ENCODE measurements at places on chromosomes 16 and 17. TPM values are rescaled to one million over a fixed set of nuclear protein-coding genes. Genes with fewer than 3 reads are reported as not detected.
A peak's percentile ranks its signal among the peaks of the same experiment; 100 is the strongest.

KRTAP17-1 gene
- total RNA-seq: not detected

USP43 gene
- 0.09 TPM for total RNA-seq

ARL5C gene
- total RNA-seq: not detected

AGRP gene
- total RNA-seq: not detected

ASGR2 gene
- not detected for total RNA-seq

TERF2IP gene
- 82.4 TPM for total RNA-seq

TEX14 gene
- not detected for total RNA-seq

DNA sequence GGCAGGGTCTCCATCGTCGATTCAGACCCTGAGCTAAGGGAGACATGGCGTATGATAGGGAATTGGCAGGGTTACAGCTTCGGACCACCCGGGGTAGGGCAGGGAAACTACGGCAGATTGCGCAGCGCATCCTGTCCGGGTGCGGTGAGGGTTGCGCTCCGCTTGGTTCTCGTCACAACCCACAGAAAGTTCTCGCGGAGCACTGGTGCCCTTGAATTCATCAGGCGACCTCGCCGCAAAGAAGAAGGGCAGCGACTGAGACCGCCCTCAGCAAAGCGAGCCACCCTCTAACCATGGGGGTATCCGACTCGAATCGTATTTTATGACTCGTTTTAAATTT lies 1.2 kb downstream of the HS3ST3B1 start:
- H3K27ac ChIP-seq: peak overlapping the region; percentile 86
- peak; percentile 30 for DNase-seq
- H3K4me3 ChIP-seq: peak overlapping the region; percentile 95
- H3K4me1 ChIP-seq: peaks cover 60% of the 10 kb centered on the region
- H3K36me3 ChIP-seq: peaks cover 20% of the 10 kb centered on the region

GRCh38 chr17:56948491-56948890 lies 12.4 kb downstream of the COIL start:
- peak overlapping the region; percentile 39 for H3K27ac ChIP-seq
- H3K27me3 ChIP-seq: no peaks in the 10 kb centered on the region
- H3K4me3 ChIP-seq: no peak overlapping the region
- DNase-seq: peak; percentile 3
- H3K36me3 ChIP-seq: peaks cover 38% of the 10 kb centered on the region

- DNase-seq: no peak
- H3K4me1 ChIP-seq: no peaks in the 10 kb centered on the region
- H3K4me3 ChIP-seq: no peak overlapping the region
- no peaks in the 10 kb centered on the region for H3K36me3 ChIP-seq
Observed at GRCh38 chr17:78272914-78273258, 41.5 kb downstream of the TMEM235 start.

- H3K4me1 ChIP-seq: no peaks in the 10 kb centered on the region
- H3K36me3 ChIP-seq: peaks cover 7% of the 10 kb centered on the region
- no peaks in the 10 kb centered on the region for H3K27me3 ChIP-seq
- H3K4me3 ChIP-seq: no peak overlapping the region
Observed at GRCh38 chr17:47376247-47376646, 52.5 kb downstream of the EFCAB13 start.

GRCh38 chr16:80065541-80065940 lies 465.0 kb upstream of the MAF start:
- H3K27ac ChIP-seq: no peak overlapping the region
- DNase-seq: no peak
- H3K4me1 ChIP-seq: no peaks in the 10 kb centered on the region
- no peak overlapping the region for H3K4me3 ChIP-seq

- no peak for DNase-seq
- no peaks in the 10 kb centered on the region for H3K4me1 ChIP-seq
Observed at GRCh38 chr17:39846205-39846604, 17.9 kb downstream of the IKZF3 start.

- no peak overlapping the region for H3K27ac ChIP-seq
- peaks cover 16% of the 10 kb centered on the region for H3K4me1 ChIP-seq
- H3K27me3 ChIP-seq: peaks cover 20% of the 10 kb centered on the region
Observed at GRCh38 chr17:31508288-31509094, 117.0 kb downstream of the RAB11FIP4 start.

DNA sequence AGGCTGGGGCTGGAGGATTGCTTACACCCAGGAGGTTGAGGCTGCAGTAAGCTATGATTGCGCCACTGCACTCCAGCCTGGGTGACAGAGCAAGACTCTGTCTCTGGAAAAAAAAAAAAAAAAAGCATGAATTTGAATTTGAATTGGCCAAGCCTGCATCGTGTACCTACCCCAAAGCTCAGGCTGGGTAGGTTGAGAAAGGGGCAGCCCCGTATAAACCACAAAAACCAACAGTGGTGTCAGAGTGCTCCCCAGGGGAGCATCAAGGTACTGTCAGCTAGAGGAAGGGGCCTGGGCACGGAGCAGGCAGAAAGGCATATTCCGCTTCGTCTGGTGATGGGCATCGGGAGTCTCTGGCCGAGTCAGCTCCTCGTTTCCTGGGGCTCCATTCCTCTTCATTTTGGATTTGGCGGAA lies 40.9 kb downstream of the RAP1GAP2 start:
- H3K36me3 ChIP-seq: no peaks in the 10 kb centered on the region
- H3K27ac ChIP-seq: no peak overlapping the region
- DNase-seq: no peak
- H3K4me3 ChIP-seq: no peak overlapping the region

GRCh38 chr17:37019117-37019740 lies 70.5 kb downstream of the AATF start:
- DNase-seq: no peak
- H3K36me3 ChIP-seq: no peaks in the 10 kb centered on the region
- no peak overlapping the region for H3K27ac ChIP-seq
- H3K27me3 ChIP-seq: no peaks in the 10 kb centered on the region
- no peak overlapping the region for H3K4me3 ChIP-seq

GRCh38 chr16:56042416-56042815 lies 148.9 kb upstream of the GNAO1 start:
- DNase-seq: no peak
- H3K27ac ChIP-seq: no peak overlapping the region

DNA sequence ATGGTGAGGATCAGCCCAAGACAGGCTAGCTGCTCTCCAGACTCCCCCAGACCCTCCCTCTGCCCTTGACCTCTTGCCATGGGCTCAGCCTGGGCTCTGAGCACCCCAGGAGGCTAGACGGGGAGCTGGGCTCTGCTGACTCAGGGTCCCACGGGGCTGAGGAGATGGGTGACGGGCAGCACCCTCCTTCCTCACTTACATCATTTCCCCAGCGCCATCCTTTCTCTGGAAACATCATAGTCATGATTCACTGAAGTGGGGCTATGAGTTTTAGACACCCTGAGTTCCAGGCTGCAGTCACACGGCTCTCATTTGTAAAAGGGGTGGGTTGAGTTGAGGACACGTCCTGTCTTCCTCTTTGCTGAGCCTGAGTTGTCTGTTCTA lies 3.0 kb upstream of the ITGAX start:
- peaks cover 3% of the 10 kb centered on the region for H3K27me3 ChIP-seq
- peaks cover 14% of the 10 kb centered on the region for H3K4me1 ChIP-seq

- no peak overlapping the region for H3K4me3 ChIP-seq
- H3K27ac ChIP-seq: no peak overlapping the region
- no peaks in the 10 kb centered on the region for H3K27me3 ChIP-seq
- no peak for DNase-seq
- peaks cover 2% of the 10 kb centered on the region for H3K36me3 ChIP-seq
- no peaks in the 10 kb centered on the region for H3K4me1 ChIP-seq
Observed at GRCh38 chr17:34081269-34081668, 173.8 kb upstream of the CCL2 start.

DNA sequence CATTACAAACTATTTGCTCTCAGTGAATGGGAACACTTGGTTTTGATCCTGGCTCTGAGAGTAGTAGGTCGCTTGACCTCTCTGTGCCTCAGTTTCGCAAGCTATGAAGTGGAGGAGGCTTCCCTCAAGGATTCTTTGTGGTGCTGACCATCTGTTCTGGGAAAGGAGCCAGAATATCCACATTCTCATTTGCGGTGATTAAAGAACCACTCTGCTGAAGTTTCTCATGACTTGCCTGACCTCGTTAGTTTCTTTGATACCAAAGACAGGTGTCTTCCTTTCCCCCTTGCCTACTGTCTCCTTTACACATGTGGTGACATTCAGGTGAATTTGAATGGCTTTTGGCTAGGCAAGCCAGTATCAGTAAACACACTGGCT lies 116.0 kb downstream of the SNX29 start:
- peaks cover 2% of the 10 kb centered on the region for H3K27me3 ChIP-seq
- H3K27ac ChIP-seq: peak overlapping the region; percentile 63
- H3K4me1 ChIP-seq: peaks cover 57% of the 10 kb centered on the region
- H3K36me3 ChIP-seq: no peaks in the 10 kb centered on the region
- no peak overlapping the region for H3K4me3 ChIP-seq

DNA sequence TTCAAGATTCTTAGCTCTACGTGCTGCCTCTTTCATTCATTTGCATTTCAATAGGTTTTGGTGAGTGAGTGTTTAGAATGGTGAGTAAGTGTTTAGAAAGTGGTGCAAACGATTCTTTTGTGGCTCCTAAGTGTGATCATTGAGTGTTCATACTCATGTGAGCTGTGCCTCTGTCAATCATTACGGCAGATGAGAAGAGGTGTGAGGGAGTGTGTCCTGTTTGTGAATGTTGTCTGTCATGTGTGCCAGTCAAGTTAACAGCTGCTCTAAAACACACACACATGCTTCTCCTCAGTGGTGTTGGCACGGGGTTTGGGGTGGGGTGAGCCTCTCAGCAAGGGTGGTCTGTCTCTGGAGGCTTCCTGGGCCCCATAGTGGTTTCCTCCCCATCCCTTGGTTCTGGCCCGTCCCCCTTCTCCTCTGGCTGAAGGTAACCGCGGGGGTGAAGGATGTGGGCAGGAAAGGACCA lies 11.4 kb downstream of the MYL4 start:
- H3K4me1 ChIP-seq: peaks cover 32% of the 10 kb centered on the region
- peaks cover 6% of the 10 kb centered on the region for H3K36me3 ChIP-seq
- no peak overlapping the region for H3K4me3 ChIP-seq
- peaks cover 8% of the 10 kb centered on the region for H3K27me3 ChIP-seq
